ENCODE measurements at places on chromosomes 11 and 22. TPM values are rescaled to one million over a fixed set of nuclear protein-coding genes. Genes with fewer than 3 reads are reported as not detected.
A peak's percentile ranks its signal among the peaks of the same experiment; 100 is the strongest.

GALNT18 gene
- 4.7 TPM for total RNA-seq

CRYBA4 gene
- not detected for total RNA-seq

F2 gene
- total RNA-seq = not detected

- no peak overlapping the region for H3K4me3 ChIP-seq
- no peaks in the 10 kb centered on the region for H3K27me3 ChIP-seq
- peaks cover 2% of the 10 kb centered on the region for H3K4me1 ChIP-seq
- H3K36me3 ChIP-seq = no peaks in the 10 kb centered on the region
- no peak for DNase-seq
- no peak overlapping the region for H3K27ac ChIP-seq
Measured at GRCh38 chr11:61771195-61771894, 18.9 kb downstream of the MYRF start.

DNA sequence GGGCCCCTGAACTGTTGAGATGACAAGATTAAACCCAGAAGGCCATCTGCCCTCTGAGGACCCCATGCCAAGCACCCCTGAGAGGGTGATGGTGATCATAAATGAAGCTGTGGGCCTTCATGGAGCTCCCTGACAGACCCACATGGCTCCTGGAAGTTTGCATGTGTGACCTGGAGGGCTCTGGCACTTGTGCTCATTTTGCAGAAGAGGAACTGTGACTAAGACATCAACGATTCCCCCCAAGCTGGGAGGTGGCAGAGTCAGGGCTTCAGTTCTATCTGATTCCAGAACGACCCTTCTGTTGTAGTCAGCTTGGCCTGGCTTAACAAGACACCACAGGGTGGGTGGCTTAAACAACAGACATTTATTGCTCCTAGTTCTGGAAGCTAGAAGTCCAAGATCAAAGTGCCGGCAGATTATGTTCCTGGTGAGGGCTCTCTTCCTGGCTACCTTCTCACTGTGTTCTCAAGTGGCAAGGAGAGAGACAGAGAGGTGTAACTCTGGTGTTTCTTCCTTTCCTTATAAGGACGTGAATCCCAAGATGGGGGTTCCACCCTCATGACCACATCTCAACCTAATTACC, 46.4 kb upstream of the CD82 start:
- H3K27me3 ChIP-seq = peaks cover 9% of the 10 kb centered on the region
- H3K36me3 ChIP-seq = no peaks in the 10 kb centered on the region
- no peak overlapping the region for H3K4me3 ChIP-seq
- H3K4me1 ChIP-seq = no peaks in the 10 kb centered on the region

DNA sequence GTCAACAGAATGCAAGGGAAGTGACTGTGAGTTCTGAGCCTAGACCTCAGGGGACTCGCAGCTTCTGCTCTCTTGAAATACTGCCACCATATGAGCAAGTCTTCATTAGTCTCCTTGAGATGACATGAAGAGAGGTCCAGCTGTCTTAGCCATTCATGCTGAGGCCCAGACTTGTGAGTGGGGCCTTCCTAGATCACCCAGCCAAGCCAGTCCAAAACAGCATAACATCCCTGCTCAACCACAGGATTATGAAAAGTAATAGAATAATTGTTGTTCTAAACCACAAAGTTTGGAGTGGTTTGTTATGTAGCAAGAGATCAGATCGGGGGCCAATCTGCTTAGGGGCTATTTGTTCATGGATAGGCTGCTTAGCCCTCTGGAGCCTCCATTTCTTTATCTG, 54.9 kb upstream of the HTATIP2 start:
- H3K27ac ChIP-seq = no peak overlapping the region
- no peaks in the 10 kb centered on the region for H3K4me1 ChIP-seq
- no peaks in the 10 kb centered on the region for H3K36me3 ChIP-seq

DNA sequence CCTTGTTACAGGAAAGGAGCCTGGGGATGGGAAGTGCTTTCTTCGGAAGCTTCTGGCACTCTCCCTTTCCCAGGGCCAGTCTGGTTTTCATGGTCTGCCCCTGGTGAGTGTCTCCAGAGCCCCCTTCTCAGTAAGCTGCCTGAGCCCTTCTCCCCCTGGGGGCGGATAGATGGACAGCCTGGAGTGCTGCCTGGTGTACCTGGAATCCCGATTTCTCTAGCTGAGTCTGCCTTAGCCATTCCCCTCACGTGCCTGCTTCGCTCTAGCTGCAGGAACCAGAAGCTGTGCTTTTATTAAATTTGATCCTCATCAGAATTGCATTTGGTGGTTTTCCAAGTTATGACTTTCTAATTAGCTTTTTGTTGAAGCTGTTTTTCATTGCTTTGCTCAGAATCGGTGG, 152.9 kb upstream of the NAV2 start:
- no peaks in the 10 kb centered on the region for H3K36me3 ChIP-seq
- H3K27ac ChIP-seq = no peak overlapping the region
- no peak overlapping the region for H3K4me3 ChIP-seq
- no peaks in the 10 kb centered on the region for H3K4me1 ChIP-seq

- H3K4me3 ChIP-seq = no peak overlapping the region
- H3K4me1 ChIP-seq = no peaks in the 10 kb centered on the region
- peaks cover 5% of the 10 kb centered on the region for H3K27me3 ChIP-seq
- no peak for DNase-seq
- no peak overlapping the region for H3K27ac ChIP-seq
- peaks cover 6% of the 10 kb centered on the region for H3K36me3 ChIP-seq
Measured at GRCh38 chr11:75055511-75055910, 41.2 kb downstream of the OR2AT4 start.

DNA sequence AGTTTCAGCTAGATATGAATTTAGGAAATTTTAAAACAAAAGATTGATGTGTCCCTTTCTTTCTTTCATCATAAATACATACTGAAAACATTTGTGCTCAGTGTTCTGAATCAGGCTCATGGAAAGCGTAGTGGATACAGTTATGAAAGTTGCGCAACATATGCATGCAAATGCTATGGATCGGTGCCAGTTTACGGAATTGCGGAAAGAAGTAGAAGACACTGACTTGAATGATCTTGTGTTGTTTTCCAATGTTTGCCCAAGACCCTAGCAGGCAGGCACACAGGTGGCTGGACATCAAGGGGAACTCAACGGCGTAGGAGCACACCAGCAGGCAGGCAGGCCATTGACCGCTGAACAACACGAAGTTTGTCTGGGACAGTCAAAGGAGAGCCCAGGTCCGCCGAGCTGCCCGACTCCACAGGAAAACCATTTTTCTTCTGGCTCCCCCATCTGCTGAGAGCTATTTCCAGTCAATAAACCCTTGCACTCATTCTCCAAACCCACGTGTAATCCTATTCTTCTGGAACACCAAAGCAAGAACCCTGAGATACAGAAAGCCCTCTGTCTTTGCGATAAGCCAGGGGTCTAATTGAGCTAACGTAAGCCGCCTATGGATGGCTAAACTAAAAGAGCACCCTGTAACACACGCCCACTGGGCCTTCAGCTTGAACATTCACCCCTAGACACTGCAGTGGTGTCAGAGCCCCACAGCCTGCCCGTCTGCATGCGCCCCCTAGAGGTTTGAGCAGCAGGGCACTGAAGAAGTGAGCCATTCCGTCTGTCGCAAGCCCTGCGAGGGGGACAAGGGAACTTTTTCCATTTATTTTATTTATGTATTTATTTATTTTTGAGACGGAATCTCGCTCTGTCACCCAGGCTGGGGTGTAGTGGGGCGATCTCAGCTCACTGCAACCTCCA, 7.4 kb upstream of the BIRC3 start:
- no peak for DNase-seq
- peaks cover 60% of the 10 kb centered on the region for H3K4me1 ChIP-seq
- no peaks in the 10 kb centered on the region for H3K27me3 ChIP-seq
- no peak overlapping the region for H3K27ac ChIP-seq
- H3K36me3 ChIP-seq = no peaks in the 10 kb centered on the region

GRCh38 chr11:80748207-80748925, 1307.5 kb upstream of the TENM4 start:
- H3K4me3 ChIP-seq = no peak overlapping the region
- no peak overlapping the region for H3K27ac ChIP-seq
- H3K27me3 ChIP-seq = no peaks in the 10 kb centered on the region
- no peak for DNase-seq

- H3K27me3 ChIP-seq = peaks cover 13% of the 10 kb centered on the region
- peaks cover 4% of the 10 kb centered on the region for H3K4me1 ChIP-seq
- H3K4me3 ChIP-seq = peak overlapping the region; percentile 58
Measured at GRCh38 chr22:39558254-39558727, 12.3 kb upstream of the CACNA1I start.

Data from activated naive CD4-positive, alpha-beta T cell treated with anti-CD3 and anti-CD28 coated beads for 36 hours (primary cell).